Activated T-helper 9 cell treated with anti-CD3 and anti-CD28 coated beads, Interleukin-2, amount 50 U/mL, for 16 hours (primary cell): ENCODE measurements at places on chromosomes 12 and 14.

DNA sequence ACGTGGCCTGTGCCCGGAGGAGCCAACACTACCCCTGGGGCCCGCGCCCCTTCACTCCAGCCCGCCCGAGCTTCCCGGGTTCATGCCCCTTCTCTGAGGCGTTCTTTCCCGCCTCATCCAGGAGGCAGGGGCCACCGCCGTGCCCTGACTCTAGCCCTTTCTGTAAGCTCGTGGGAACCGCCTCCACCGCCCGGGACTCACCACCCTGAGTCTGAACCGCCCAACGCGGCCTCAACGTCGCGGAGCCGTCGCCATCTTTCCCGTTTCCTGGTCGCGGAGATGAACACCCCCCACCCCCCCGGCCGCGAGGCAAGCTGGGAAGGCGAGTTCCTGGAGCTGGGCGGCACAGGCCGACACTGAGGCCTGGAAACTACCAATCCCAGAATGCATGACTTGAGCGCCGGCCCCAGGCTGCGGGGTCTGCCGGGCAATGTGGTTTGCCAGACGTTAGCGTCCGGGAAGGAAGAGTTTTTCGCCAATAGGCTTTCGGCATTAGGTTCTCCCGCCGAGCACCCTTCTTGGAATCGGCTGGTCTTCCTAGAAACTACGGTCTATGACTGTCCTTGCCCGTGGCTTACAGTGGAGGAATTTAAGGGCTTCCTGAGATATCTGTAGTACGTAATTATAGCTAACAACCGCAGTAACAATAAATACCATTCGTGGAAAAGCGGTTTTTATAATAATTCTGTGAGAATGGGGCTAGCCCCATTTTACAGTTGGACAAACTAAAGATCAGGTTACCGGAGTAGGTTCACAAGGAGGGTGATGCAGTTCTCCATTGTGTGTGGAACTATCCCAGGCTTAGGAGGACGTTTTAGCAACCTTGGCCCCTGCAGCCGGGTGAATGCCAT lies at the start of gene DDX23:
Gene DDX23 (minus strand): TSS at position 281 of the 851 bp plus-strand sequence. CDS start 6,381 bp downstream, outside the sequence.
- DNase-seq = peak; percentile 89

- no peak for DNase-seq
These were observed 6.4 kb downstream of the DPF3 start for GRCh38 chr14:72887514-72887913.

DNA sequence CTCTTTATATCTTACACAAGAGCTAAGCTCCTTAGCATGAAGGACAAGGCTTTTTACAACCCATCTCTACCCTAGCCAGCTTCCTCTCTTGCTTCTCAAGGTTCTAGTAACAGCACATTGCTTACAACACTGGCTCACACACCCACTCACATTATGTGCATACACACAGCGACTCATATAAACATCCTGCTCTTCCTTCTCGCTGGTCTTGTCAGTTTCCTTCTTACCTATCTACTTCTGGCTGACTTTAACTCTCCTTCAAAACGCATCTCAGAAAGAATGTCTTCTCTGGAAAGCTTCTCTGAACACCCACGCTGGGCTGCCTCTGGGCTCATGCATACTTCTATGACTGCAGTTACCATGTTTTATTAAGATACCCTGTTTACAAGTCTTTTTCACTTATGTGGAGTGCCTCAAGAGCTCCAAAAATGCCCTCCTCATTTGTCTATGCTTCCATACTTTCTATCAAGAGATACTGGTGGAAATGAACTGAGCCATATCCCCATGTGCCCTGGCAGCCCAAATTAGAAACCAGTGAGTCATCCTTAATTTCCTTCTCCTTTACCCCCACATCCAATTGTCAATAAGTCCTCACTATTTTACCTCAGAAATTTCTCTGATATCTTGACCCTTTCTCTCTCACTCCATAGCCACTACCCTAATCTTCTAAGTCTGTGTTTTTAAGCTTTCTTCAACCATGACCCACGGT lies 126.9 kb upstream of the KRAS start:
- DNase-seq = no peak

GRCh38 chr12:97260786-97261185 lies 201.8 kb upstream of the RMST start:
- DNase-seq = no peak

GRCh38 chr12:24954261-24954660 lies 5.4 kb upstream of the BCAT1 start:
- no peak for DNase-seq

- peak; percentile 66 for DNase-seq
These were observed 2.9 kb upstream of the SETD1B start for GRCh38 chr12:121800694-121801594.

- DNase-seq = no peak
These were observed 48.3 kb downstream of the RFX4 start for GRCh38 chr12:106631150-106631549.

DNA sequence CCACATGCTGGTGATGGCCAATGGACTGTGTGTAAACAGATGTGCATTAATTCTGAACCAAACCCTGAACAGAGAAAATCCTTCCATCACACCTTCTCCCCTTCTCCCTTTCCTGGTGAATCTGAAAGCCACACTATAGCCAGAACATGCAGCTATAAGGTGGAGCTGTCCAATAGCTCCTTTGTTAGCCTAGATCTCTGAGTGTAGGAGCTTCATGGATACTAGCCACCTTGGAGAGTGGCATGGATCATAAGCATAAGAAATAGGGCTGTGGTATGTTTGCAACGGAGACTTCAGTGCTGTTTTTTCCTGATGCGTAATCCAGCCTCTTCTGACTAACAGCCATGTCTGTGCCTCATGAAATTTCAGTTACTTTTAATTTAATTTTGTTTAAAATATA lies 364.5 kb downstream of the BTG1 start:
- DNase-seq = no peak

DNA sequence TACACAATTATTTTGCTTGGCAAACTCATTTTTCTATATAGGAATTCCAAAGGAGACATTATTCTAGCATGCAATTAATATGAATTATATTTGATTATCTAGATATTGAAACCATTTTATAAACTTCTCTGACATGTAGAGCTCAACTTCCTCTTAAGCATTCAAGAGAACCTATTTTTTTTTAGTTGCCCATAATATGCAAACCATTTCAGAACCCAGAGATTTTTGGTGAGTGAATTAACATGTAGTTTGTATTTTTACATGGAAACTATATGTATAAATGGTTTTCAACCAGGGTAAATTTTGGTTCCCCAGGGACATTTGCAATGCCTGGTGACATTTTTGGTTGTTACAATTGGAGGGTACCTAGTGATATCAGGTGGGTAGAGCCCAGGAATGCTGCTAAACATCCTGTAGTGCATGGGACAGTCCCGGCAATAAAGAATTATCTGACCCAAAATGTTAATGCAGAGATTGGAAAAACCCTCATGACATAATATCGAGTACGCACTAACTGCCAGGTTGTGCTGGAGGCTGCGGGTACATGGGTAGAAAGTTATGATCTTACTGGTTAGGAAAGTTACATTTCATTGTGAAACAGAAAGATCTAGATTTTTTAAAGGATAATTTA lies 338.9 kb upstream of the GARIN2 start:
- DNase-seq = no peak

- no peak for DNase-seq
These were observed 4.7 kb downstream of the ABCD4 start for GRCh38 chr14:74297986-74298385.

DNA sequence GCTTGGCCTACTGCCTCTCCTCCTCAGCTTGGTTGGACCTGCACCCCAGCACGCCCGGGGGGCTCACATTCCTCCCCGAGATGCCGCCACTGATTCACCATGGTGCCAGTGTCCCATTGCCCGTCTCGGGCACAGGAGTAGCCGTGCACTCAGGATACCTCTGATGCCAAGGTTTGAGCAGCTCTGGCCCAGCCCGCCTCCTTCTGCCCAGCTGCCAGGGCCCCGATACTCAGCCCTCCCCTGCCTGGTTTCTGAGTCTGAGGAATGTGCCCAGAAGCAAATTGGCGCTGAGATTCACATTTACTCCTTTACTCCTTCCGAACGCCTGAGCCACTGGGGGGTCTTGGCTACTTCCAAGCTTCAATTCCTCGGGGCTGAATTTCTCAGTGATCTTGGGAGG lies 63.5 kb downstream of the NINJ2 start:
- no peak for DNase-seq

- no peak for DNase-seq
These were observed 23.6 kb downstream of the PACS2 start for GRCh38 chr14:105337966-105338741.
